ENCODE measurements at places on chromosomes 4 and X.
A peak's percentile ranks its signal among the peaks of the same experiment; 100 is the strongest.

DNA sequence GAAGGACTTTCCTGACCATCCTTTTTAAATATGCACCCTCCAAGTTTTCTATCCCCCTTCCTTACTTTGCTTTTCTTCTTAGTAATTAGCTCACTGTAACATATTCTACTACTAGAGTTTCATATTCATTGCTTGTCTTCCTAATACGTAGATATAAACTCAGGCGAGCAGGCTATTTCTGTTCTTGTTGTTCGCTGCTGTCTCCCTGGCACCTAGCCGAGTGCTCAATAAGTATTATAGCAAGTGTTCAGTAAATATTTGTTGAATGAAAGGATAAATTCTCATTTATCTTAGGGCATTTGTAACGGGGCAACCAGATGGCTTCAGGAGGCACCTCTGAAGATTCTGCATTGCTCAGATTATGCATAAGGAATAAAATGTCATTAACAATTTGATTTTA lies 6.8 kb upstream of the RHOH start:
- DNase-seq, result peak; percentile 68

DNA sequence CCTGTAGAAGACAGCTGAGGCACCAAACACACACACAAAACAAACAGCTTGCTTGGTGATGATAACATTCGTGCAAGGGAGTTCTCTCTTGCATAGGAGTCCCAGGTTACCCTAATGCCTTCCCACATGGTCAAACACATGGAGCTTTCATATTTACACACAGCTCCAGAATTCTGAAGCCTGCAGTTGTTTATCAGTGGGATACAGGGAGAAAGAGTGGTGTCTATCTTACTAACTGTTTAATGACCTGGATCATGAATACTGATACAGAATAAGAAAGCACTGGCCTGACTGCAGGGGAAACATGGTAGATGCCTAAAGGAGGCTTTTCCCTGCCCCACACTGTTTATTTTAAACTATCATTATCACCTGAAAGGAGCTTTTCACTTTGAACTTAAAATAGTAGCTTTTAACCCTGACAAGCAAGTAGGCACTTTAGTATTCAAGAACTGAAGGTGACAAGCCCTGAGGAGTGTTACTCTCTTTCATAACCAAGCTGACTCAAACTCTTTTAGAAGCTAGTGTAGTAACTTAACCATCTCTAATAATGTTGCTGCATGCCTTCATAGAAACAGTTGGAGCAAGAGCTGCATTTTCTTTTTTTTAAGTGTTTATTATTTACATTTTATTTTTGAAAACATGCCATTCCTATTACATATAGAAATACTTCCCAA lies 15.6 kb downstream of the TET2 start:
- no peak for DNase-seq

DNA sequence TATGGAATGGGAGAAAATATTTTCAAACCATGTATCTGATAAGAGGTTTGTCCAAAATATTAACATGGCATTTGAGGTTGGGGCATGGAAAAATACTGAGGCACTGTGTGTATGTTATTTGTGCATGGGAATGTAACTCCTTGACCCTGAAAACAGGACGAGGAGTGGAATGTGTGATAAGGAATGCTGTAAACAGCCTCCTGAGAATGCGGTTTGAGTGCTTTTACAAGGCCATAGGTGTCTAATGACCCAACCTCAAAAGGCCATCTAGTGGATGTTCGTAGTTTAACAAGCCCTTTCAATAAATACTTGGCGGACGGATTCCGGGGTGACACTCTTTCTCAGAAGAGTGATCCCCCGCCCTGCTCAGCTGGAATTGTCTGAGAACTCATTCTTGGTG lies 162.9 kb upstream of the USP9X start:
- no peak for DNase-seq

GRCh38 chr4:72786401-72786990 lies 217.5 kb upstream of the ADAMTS3 start:
- no peak for DNase-seq

DNA sequence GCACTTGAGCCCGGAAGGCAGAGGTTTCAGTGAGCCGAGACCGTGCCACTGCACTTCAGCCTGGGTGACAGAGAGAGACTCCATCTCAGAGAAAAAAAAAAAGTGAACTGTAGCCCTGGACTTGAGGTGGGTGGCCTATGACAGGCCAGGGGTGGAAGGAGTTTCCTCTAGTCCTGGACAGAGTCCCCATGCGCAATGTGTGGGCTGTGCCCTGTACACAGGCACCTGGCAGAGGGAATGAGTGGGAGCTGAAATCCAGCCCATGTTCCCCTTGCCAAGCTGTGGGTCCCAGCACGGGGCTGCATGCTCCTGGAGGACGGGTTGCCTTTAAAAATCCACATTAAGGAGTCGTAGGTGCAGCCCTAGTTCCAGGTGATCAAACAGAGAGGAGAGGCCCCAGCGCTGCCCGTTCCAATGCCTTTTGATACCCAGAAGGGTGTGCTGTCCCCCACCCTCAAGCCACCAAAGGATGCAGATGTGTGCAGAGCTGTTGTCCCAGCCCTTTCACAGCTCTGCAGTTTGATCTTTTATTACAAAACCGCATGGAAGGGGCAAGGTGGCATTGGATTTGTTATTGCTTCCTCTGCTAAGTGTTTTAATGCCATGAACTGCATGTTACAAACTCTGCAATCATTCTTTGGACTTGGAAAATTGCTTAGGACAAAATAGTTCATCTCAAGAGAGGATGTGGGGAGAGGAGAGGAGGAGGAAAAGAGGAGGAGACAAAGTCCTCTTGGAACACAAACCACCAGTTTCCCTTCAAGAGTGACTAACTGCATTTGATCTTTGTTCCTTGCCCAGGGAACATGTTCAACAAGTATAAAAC lies 38.0 kb upstream of the PDK3 start:
- peak; percentile 81 for DNase-seq

DNA sequence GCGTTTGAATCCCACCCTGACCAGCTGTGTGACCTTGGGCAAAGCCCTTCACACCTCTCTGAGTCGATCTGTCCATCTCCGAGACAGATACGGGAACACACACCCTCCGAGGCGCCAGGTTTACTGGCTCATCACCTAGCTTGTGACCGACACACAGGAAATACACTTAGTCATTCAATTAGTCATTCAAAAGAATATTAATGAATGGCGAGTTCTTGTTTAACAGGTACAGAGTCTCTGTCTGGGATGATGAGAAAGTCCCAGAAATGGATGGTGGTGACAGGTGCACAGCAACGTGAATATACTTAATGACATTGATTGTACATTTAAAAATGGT lies 80.6 kb downstream of the PPP2R2C start:
- DNase-seq, result no peak

- DNase-seq, result no peak
These were observed 316.7 kb upstream of the DIPK2B start for GRCh38 chrX:45517090-45517973.

DNA sequence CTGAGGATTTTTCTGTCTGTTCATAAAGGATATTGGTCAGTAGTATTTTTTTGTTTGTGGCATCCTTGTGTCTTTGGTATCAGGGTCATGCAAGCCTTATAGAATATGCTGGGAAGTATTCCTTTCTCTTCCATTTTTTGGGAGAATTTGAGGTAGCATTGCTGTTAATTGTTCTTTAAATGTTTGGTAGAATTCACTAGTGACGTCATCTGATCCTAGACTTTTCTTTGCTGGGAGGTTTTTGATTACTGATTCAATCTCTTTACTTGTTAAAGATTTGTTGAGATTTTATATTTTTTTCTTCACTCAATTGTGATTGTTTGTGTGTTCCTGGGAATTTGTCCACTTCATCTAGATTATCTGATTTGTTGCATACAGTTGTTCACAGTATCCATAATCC lies 234.4 kb upstream of the ATP6AP2 start:
- no peak for DNase-seq

DNA sequence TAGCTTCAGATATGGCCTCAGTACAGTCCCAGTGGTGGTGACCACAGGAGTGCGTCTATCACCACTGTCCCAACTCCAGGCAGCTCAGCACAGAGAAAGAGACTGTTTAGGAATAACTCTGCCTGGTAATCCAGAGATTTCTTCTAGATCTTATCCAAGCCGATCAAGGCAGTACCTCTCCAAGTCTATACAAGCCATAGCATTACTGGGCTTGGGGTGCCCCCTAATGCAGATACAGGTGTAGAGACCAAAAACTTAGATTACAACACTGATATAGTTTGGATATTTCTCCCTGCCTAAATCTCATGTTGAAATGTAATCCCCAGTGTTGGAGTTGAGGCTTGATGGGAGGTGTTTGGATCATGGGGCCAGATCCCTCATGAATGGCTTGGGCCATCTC lies 100.9 kb downstream of the PTCHD1 start:
- peak; percentile 56 for DNase-seq

DNA sequence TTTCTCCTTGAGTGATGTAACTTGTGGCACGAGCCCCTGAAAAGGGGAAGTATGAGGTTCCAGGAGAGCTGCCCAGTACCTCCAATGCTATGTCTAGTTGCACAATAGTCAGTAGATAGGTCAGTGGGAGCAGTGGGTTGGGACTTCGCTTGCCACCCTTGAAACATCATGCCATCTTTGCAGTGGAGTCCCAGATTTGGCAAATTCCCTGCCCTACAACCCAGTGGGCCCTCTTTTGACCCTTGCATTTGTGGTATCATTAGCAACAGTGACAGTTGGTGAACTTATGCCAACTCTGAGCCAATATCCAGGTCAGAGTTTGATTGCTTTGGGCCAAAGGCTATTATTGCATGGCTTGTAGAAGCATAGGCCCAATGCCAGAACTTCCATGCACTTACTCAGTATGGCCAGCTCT lies 12.3 kb downstream of the FHL1 start:
- DNase-seq, result no peak

DNA sequence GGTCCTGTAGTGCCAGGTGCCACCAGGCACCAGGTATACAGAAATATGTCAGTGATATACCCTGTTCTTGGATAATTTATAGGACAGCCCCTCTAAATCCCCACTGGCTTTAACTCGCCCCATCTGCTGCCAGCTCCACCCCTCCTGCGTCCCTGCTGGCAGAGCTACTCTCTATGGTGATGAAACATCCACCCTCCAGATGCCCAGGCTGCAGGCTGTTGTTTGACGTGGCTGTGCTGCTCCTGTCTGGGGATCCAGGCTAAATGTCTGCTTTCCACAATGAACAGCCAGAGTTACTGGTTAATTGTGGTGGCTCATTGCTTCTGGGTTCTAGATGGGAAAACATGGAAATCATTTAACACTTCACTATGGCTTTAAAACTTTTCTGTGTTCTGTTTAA lies 12.9 kb downstream of the NHSL2 start:
- DNase-seq, result no peak

DNA sequence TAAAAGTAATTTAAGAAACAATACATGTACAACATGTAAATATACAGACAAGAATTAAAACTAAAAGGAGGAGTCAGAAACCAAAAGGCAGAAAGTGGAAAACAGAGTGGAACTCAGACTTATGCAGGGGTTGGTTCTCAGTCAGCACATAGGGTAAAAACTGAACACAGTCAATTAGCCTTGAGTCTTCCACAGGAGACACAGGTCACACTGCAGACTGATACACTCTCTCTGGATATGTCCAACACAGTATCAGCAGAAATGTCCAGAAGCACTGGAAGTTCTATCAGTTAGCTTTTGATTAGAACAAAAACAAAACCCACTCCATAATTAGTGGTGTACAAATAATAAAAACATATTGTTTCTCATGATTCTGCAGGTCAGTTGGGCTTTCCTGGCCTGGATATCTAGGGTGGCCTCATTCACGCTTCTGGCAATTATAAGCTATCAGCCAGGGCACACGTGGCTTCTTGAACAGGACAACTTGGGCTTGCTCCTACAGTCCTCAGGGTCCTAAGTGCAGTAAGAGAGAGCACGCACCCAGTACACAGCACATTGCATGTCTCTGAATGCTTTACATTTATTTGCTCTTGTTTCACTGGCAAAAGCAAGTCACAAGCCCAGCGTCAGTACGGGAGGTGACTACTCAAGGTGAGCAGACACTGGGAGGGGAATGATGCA lies 21.6 kb downstream of the TEC start:
- no peak for DNase-seq

- no peak for DNase-seq
These were observed 43.0 kb downstream of the UGT2B28 start for GRCh38 chr4:69323284-69323683.

GRCh38 chr4:23855912-23856605 lies 33.8 kb downstream of the PPARGC1A start:
- DNase-seq, result no peak

GRCh38 chr4:163568843-163569242 lies 74.4 kb downstream of the TMA16 start:
- DNase-seq, result no peak

GRCh38 chr4:36921476-36922216 lies 322.9 kb upstream of the NWD2 start:
- no peak for DNase-seq

DNA sequence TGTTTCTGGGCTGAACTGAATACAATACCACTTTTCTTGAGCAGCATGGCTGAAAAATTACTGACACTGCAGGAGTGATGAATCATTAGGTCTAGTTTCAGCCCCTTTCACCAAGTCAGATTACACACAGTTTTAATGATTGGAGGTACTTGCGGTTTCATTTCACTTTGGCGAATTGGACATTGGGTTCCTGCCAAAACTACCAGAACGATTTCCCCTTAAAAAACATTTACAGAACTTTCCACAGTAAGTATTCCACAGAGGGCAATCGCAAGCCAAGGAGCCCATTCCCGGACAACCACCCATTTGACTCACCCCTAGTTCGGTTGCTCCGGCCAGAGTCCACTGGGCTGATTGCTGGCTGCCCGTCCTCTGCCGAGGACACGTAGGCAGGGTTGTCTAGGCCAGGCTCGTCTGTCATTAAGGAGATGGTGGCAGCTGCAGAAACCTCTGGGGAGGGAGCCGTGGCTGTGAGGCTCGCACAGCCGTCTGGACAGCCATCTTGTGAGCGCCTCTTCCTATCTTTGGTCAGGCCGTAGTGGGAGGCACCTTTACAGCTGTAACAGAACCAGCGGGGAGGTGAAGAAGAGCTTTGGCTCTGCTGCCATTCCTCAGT lies 83.5 kb downstream of the LNX1 start:
- DNase-seq, result peak; percentile 76

- DNase-seq, result no peak
These were observed 427 bp downstream of the ZNF182 start for GRCh38 chrX:48003367-48003757.

- DNase-seq, result no peak
These were observed 56.4 kb downstream of the TMA16 start for GRCh38 chr4:163550869-163551267.

GRCh38 chrX:153669174-153669890 lies 4.3 kb downstream of the PNCK start:
- DNase-seq, result no peak

GRCh38 chr4:123984886-123985285 lies 588.3 kb downstream of the SPRY1 start:
- DNase-seq, result peak; percentile 64

GRCh38 chr4:170015285-170015684 lies 10.9 kb downstream of the MFAP3L start:
- DNase-seq, result no peak

GRCh38 chrX:68843992-68844391 lies 15.2 kb downstream of the EFNB1 start:
- no peak for DNase-seq

All from muscle of leg (tissue), 16 donors.